Activated CD4-positive, alpha-beta T cell treated with anti-CD3 and anti-CD28 coated beads, Interleukin-2, amount 50 U/mL, for 24 hours (primary cell): ENCODE measurements at places on chromosomes 11 and 22.

DNA sequence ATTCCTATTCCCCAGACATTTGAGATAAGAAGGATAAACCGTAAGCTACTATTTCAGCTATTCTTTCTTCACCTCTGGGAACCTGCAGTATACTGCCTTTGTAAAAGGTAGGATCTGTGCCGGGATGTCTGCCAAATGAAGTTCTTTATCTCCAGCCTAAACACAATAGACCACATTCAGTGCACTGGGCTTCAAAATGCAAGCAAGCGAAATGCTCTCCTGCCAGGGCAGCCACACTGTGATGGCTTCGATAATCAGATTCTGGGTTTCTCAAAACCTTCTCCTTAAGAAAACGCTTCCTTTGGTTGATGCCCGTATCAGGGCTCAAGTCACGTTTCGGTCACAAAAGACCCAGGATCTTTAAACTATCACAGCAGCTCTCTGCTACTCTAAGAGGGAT is 299.5 kb upstream of the B3GAT1 start:
- DNase-seq = no peak

DNA sequence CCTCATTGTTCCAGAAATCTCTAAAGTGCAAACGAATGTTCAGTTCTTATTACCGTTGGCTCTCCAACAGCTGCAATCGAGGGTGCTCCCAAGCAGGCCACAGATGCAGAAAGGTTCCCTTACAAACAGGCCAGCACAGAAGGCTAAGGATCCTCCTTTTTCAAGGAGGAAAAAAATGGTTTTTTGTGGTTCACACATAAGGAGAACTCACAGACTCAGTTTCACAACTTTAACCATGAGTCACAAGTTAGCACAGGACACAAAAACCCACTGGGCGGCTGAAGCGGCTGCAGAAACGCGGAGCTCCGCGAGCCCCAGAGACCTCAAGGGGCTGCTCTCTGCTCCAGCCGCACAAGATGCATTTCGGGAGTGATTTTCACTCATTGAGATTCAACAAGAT is 98.2 kb upstream of the PRR5 start:
- no peak for DNase-seq

DNA sequence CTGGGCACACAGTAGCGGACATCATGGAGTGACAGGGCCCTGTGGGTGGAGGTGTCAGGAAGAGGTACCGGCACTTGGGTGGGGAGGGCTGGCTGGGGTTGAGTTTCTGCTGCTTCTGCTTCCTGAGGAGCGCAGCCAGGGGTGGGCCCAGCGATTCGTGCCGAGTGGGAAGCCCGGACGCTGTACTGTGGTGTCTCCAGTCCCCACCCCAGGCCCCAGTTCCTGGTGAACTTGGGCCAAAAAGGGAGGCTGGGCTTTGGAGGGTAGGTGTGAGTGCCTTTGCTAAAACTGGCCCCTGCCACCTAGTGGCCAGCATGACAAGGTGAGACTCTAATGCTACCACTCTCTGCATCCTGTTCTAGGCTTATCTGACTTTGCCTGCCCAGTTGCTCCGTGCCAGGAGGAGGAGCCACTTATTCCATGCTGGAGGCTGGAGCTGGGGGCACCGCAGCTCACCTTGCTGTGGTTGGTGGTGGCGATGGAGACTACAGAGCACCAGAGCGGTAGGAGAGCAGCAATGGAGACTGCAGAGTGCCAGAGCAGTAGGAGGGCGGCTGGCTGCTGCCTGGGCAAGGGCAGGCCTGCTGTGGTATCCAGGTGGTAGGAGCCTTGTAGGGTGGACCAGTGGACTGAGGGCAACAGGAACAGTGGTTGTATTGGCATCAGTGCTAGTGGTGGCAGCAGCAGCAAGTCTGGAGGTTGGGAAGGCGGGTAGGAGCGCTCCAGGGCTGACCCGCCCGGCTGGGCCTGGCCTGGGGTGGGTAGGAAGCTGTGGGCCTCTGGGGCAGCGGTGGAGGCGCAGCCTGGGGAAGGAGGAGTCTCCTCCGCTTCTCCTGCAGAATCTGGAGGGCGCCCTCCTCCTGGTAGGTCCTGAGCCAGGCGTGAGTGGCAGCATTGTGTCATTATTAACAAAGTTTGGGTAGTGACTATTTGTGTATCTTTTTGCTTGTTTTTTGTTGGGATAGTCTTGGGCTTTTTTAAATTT is 2.2 kb upstream of the RFPL2 start:
- DNase-seq = no peak

- no peak for DNase-seq
Observed at GRCh38 chr11:67616431-67617242, 9.9 kb downstream of the NDUFV1 start.

GRCh38 chr11:67271205-67271540 is 4.9 kb downstream of the GRK2 start:
- no peak for DNase-seq
